ENCODE measurements at places on chromosomes 3 and 15.

DNA sequence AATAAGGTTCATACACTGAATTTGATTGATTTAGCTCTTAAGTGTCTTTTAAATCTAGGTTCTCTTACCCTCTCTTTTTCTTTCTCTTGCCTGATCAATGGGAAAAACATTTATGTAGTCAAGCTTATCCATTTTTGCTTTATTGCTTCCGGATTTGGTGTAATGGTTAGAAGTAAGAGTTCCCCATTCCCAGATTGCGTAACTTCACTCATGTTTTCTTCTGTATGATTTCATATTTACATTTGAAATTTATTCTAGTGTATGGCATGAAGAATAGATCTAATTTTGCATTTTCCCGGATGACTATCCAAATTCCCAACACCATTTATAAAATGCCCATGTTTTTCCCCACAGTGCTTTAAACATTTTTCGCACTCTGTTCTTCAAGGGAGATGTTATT, 27.9 kb upstream of the SV2B start:
- DNase-seq: no peak

- no peak for DNase-seq
These were observed 46.5 kb upstream of the ARPP19 start for GRCh38 chr15:52615302-52615701.

DNA sequence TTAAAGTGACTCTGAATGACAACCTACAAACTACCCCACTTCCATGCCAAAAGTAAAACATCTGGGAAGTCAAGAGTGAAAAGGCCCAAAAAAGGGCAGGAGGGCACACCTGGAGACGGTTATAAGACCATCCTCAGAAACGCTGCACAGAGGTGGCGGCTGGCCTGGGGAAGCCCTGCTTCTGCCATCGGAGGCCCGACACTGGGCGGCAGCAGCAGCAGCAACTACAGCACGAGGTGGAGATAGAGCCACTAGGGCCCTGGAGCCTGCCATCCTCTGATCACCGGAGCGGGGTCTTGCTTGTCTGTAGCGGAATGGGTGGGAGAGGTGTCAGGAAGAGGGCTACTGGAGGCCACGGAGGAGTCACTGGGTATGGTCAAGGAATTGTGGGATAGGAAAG, 283.3 kb downstream of the ADAMTS17 start:
- no peak for DNase-seq

DNA sequence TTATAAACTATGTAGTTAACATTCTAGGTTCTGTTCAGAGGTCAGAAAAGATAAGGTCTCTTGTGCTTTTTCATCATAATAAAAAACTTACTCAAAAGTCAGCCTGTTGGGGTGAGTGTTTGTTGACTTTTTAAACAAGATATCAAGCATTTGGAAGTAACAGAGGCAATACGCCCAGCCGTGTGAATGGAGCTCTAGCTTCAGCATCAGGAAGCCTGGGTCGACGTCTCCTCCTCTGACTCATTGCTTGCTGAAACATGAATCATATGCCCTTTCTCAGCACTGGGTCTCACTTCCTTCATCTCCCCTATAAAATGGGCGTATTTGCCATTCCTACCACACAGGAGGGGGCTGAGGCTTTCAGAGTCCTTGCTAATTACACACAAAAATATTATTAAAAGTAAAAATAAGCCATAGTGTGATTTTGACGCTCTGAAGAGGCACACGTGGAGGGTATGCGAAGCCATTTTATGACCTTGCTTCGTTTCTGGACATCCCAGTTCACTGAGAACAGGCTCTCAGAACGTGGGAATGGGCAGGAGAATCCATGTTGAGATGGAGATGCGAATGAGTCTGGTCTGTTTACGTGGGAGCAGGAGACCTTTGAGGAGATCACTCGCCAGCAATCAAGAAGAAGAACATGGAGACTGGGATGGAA, 220.8 kb upstream of the TPRG1 start:
- peak; percentile 76 for DNase-seq

- DNase-seq: no peak
These were observed 57.0 kb upstream of the GPR149 start for GRCh38 chr3:154486949-154487348.

- no peak for DNase-seq
These were observed 45.6 kb upstream of the FSTL1 start for GRCh38 chr3:120496278-120497002.

Measured in activated CD4-positive, alpha-beta T cell treated with anti-CD3 and anti-CD28 coated beads, Interleukin-2, Interleukin-6, amounts not matched to agents 100 ng/mL and 50 ng/mL, durations not matched to agents 16 hours and 8 hours (primary cell).